ENCODE measurements at places on chromosomes 7 and 10.

DNA sequence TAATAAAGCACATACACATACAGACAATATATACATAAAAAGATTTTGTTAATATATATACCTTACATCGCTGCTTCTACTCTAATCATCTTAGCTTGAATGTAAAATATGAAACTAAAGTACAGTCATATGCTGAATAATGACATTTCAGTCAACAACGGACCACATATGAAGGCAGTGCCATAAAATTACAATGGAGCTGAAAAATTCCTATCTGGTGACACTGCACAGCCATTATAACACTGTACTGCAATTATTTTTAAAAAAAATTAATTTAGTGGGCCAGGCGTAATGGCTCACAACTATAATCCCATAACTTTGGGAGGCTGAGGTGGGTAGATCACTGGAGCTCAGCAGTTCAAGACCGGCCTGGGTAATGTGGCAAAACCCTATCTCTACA is 122.3 kb downstream of the JMJD1C start:
- DNase-seq = no peak

GRCh38 chr10:68165643-68166042 is 56.4 kb downstream of the MYPN start:
- no peak for DNase-seq

- DNase-seq = no peak
Observed at GRCh38 chr7:41882256-41882655, 179.4 kb upstream of the INHBA start.

- no peak for DNase-seq
Observed at GRCh38 chr10:89744026-89744425, 42.6 kb downstream of the KIF20B start.

GRCh38 chr7:98230746-98231471 is 19.7 kb downstream of the BHLHA15 start:
- DNase-seq = no peak

DNA sequence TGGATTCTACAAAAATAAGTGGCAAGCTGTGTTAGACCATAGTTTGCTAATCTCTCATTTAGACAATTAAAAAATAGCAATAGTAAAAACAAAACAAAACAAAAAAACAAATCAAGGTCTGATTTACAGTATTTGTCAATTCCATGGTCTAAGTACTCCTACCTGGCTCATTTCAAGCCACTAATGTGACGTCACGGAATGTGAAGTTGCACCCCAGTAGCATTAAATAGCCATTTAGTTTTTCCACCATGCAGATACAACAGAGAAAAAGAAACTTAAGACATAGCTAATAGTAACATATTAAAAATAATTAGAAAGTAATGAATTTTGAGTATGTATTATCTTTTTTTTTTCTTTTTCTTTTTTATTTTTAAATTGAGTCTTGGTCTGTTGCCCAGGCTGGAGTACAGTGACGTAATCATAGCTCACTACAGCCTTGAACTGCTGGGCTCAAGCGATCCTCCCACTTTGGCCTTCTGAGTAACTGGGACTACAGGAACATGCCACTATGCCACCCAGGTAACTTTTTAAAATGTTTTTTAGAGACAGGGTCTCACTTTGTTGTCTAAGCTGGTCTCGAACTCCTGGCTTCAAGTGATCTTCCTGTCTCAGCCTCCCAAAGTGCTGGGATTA is 101.2 kb downstream of the MKX start:
- no peak for DNase-seq

GRCh38 chr10:128461991-128462390 is 335.8 kb upstream of the MKI67 start:
- DNase-seq = no peak

DNA sequence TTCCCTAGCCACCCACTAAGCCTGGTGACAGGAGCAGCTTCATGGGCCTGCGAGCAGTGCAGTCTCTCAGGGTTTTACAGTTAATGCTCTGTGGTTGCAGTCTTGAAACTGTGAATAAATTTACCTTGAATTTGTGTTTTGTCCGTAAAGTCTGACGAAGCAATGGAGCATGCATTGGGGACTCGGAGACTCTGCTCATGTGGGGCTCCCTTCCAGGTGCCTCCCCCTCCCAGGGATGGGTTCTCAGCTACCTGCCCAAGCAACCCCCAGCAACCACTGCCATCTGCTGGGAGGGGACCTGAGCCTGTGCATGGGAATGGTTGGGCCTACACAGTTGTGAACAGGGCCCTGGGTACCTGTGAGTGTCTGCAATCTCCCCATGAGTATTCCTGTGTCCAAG is 36.3 kb upstream of the IKZF1 start:
- DNase-seq = no peak

GRCh38 chr10:48683868-48684267 is 805 bp upstream of the WDFY4 start:
- DNase-seq = no peak

DNA sequence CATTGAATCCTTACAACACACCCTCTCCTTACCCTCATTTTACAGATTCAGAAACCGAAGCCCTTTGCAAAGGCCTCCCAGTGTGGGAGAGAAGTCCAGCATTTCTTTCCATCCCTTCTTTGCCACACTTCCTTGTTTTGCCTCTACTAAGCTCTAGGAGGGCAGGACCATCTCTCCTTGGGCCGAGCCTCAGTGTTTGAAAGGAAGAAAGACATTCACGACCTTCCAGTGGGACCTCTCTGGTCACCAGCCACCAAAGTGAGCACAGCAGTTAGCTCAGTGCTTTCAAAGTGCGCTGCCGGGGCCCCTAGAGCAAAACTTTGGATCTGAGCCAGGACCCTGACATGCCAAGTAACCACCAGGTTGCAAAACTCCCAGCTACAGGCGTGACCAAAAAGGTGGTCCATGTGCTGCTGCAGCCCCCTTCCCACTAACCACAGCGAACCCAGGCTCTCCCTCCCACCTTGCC is 12.4 kb downstream of the CTBP2 start:
- no peak for DNase-seq

DNA sequence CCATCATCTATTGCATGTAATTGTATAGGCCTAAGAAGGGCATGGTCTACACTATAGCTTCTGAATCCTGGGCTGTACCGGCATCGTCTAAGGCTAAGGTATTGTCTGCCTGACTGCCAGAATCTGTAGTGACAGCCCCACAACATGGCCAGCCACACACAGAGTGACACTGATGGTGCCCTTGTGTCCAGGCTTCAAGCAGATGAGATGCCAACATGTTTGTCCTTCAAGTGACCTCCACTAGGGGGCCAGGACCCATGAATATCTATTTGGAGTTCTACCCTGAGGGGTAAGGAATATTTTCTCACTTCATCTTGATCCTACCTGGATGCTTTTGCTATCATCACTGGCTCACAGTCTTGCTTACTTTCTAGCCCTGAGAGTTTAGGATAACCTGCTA is 1.5 kb downstream of the CYP3A7 start:
- DNase-seq = no peak

DNA sequence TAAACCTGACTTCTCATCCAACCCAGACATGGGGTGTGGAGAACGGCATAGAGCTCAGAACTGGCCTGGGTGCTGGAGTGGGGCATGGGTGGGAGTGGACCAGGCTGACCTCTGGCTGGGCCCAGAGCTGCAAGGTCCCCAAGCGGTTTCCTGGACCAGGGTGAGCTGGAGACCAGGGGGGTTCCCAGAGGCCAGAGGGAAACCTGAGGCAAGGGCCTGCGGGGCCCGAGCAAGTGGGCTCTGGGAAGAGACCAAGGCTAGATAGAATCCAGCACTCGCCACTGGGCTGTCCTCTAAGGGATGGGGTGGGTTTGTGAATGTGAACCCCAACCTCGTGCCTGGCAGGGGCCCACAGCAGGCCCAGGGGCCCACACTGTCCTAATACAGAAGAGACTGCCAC is 39.4 kb upstream of the RET start:
- no peak for DNase-seq

DNA sequence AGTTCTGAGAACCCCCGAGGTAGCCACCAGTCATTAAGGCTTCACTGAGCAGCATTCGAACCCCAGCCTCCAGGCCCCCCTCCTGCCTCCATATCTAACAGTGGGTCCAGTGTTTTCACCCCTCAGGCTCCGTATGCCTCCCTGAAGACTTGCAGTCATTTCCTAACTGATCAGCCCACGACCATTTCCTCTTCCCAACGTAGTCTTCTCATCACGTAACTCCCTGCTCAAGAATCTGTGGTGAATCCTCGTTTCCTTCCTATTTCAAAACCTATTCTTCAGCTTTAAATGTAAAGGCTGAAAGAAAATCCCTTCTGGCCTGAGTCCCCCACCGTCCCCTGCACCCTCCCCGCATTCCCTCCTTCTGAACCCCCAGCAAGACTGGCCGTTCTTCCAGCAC is 21.1 kb downstream of the FRMD4A start:
- no peak for DNase-seq

DNA sequence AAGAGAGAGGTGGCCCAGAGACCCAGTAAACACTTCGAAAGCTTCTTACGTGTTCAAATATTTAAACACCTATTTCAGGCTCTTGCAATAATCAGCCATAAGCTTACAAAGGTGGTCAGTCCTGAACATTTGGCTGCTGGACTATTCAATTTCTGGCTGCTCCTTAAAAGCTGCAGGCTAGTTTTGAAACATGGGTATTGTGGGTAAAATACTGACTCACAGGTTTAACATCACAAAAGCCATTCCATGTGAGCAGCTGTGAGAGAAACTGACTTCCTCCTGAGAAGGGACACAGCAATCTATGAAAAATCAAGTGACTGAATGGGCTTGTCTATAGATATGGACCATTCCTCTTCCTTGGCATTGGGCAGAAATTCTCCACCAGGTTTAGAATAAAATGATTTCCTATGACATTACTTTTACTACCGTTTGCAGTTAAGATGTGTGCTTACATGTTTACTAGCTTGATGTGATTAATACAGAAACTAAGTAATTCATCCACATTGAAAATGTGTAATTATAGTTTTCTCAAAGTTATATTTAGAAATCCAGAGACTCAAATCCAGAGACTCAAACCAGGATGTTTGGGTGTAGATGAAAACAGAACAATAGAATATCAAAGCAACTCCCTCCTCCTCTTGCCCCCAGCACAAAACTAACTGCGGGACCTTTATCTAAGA is 252.3 kb downstream of the GATA3 start:
- no peak for DNase-seq

All from T-helper 9 cell (primary cell).